NCI-H187 treated with DMSO at 0.1 percent for 48 hours (cell line): ENCODE measurements at places on chromosomes 13 and 19.

DNA sequence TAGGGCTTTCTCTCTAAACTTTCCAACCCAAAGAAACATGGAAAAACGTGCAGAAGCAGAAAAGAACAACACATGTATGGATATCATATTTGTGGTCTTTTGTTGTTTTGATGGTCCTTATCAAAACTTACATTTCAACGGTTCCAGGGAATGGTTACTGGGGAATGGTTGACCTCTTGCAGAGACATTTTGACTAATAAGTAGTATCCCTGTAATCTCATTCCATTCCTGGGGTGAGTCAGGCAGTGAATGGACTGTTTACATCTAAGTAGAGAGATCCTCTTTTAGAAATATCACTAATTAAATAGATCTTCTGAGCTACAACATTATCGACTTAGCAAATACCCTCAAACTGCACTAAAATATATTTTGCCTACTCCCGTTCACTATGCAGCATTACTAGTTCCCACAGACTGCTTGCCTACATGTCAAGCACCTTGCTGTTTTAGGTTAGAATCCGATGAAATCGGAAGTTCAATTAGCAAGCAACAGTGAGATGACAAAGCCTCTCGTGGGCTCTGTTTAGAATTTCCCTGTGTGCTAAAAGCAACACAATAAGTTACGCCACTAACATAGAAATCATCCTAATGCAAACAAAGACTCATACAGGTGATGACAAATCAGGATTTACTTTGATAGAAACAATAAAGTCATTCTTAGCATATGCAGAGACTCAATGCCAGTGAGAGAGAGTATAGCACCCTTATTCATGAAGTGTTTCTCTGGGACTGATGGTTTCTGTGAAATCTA lies 797.7 kb upstream of the ARGLU1 start:
- no peak for DNase-seq

GRCh38 chr13:48220981-48221685 lies 11.9 kb upstream of the ITM2B start:
- no peak for DNase-seq

- DNase-seq = no peak
These were observed 4.5 kb downstream of the ATP4B start for GRCh38 chr13:113653264-113654174.

- no peak for DNase-seq
These were observed 8.5 kb downstream of the RFX1 start for GRCh38 chr19:13997631-13997962.

GRCh38 chr19:7701654-7702457 lies at the start of gene FCER2:
Gene FCER2 (minus strand): TSS chr19:7702131. CDS start chr19:7699760, 2,371 bp downstream.
- no peak for DNase-seq

DNA sequence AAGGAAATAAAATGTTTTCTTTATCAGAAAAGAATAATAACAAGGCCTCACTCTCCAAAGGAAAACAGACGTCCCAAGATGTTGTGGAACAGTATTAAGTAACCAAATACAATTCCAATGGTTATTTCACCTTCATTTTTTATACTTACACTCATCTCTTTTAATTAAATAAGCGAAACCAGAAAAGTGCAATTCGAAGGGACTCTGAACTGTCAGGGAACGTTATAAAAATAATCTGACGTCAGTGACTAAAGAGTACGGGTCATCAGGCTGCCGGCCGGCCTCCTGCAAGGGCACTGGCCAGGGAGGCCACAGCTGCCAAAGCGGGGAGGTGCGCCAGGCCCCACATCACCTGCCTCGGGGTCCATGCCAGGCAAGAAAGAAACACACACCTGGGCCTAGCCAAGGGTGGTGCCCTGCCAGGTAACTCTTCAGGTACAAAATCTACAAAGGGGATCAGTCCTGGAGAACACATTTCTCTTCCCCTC lies 61.2 kb downstream of the CDADC1 start:
- DNase-seq = no peak

DNA sequence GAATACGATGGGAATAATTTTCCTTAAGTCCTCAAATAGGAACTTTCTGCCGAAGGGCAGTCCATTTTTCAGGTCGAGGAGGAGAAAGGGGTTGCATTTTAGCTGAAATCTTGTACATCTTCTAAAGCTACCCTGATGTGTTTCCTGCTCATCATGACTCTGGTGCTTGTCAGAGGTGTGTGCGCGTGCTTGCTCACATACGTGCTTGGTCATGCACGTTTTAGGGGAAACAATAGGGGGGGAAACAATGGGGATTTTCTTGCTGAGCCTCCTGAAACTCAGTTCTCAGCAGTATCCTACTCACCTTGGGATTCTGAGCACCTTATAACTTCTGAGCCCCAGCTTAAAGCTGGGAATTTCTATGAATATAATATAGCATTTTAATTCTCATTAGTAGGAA lies 44.7 kb downstream of the TM9SF2 start:
- no peak for DNase-seq

GRCh38 chr13:93298713-93299112 lies 72.1 kb downstream of the GPC6 start:
- DNase-seq = no peak

GRCh38 chr19:56155124-56155687 lies 14.1 kb downstream of the ZNF444 start:
- DNase-seq = no peak

- DNase-seq = no peak
These were observed 26.9 kb downstream of the GAS6 start for GRCh38 chr13:113836768-113837559.

- DNase-seq = no peak
These were observed 970.5 kb downstream of the UQCRFS1 start for GRCh38 chr19:28242317-28242927.

- DNase-seq = no peak
These were observed 720 bp downstream of the FARP1 start for GRCh38 chr13:98143601-98144026.

DNA sequence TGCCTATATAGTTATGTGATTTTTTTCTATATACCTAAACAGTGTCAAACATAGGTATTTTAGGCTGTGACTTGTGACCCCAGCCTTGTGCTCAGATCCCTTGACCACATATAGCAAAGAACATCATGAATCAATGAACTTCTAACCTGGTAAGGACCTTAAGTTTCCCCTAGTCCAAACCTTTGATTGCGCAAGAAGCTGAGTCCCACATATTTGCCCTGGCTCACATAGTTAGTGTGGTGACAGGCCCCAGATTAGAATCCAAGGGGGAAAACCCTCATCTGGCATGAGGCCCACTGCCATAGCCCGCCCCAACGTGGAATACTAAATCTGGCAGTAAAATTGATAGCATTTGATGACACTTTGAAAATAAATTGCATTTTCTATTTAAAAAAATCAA lies 171.8 kb downstream of the MZT1 start:
- no peak for DNase-seq

DNA sequence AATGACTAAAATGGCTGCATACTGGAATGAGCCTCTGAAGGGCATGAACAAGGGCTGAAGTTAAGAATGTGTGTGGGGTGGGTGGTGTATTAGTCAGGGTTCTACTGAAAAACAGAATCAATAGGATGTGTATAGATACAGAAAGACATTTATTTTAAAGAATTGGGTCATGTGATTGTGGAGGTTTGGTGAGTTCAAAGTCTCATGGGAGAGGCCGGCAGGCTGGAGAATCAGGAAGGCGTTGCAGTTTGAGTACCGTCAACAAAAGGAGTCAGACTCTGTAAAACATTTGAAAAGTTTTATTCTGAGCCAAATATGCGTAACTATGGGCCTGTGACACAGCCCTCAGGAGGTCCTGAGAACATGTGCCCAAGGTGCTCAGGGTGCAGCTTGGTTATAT lies 24.5 kb upstream of the CYSLTR2 start:
- no peak for DNase-seq

DNA sequence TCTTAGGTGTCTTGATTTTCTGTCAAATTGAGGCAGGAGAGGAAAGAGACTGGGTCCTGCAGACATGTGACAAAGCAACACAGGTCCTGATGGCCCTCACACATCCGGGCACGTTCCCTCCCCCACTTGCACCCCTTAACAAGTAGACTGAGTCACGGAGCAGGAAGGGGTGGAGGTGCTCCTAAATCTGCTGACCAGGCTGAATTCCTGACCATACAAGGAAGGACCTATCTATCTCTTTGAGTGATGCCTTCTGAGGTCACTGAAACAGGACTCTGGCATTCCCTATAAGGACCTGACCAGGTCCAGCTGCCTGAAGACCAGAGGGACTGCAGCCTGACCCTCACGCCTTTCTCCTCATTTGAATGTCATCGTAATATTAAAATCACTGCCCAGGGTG lies 250.3 kb downstream of the COL4A1 start:
- DNase-seq = no peak

DNA sequence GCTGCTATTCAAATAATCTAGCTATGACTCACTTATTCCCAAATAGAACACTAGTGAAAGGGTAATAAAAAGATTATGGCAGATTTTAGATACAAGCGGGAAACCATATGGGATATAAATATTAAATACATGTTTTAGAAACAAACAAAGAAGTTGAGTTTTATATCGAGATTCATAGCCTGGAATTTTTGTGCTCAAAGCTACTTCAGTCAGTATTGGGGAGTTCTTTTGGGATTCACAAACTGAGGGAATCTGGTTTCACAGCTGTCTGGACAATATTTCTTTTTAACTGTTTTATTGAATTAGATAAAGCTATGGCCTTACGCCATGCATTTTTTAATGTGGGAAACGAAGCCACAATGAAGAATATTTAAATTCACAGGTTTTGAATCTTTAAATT lies 257.1 kb upstream of the PCDH20 start:
- DNase-seq = no peak

GRCh38 chr13:84296401-84296800 lies 414.1 kb upstream of the SLITRK1 start:
- no peak for DNase-seq
